Osteocyte (in vitro differentiated cells): ENCODE measurements at places on chromosomes 5 and 9.

DNA sequence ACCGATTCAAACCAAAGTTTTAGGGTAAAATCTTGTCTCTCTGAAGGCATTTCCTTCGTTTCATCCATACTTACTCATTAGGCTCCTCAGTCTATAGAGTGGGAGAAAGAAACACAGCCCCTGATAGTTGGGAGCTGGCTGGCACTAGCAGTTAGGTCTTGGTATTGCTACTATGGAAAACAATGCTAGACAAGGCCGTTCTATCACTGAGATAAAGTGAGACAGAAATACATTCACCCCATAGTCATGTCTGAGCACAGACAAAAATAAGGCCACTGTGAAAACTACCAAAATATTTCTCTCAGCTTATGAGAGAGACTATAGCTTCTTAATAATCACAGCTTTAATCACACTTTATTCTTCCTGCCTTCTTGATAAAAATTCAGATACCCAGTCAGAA lies 28.7 kb upstream of the KCNV2 start:
- no peak for DNase-seq
- H3K36me3 ChIP-seq = no peaks in the 10 kb centered on the region
- no peak overlapping the region for H3K4me3 ChIP-seq
- no peak overlapping the region for H3K27ac ChIP-seq
- H3K4me1 ChIP-seq = no peaks in the 10 kb centered on the region

- H3K4me1 ChIP-seq = peaks cover 41% of the 10 kb centered on the region
- peak overlapping the region; percentile 69 for H3K27ac ChIP-seq
- H3K4me3 ChIP-seq = no peak overlapping the region
- no peak for DNase-seq
These were observed 46.3 kb downstream of the NNT start for GRCh38 chr5:43649256-43649655.

DNA sequence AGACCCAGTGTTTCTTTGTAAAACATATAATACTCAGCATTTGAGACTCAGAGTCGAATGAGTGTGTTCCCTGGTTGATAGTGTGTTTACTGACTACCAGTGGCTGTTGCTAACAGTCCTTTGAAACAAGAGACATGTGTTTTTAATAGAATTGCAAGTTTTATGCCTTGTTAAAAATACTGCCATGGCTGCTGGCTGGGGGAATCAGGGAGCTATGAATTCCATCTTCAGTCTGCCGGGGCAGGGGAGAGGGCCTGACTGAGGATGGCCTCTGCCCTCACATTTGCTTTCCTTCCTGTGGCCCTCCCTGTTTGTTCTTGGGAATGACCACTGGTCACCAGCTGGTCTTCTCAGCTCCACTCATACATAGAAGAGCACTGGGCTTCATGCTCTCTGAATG lies 63.8 kb downstream of the PDZD2 start:
- H3K4me1 ChIP-seq = no peaks in the 10 kb centered on the region
- no peak overlapping the region for H3K4me3 ChIP-seq
- H3K27me3 ChIP-seq = peaks cover 51% of the 10 kb centered on the region
- H3K36me3 ChIP-seq = no peaks in the 10 kb centered on the region
- H3K27ac ChIP-seq = no peak overlapping the region

GRCh38 chr9:89576404-89576839 lies 28.4 kb upstream of the GADD45G start:
- H3K27me3 ChIP-seq = peaks cover 59% of the 10 kb centered on the region
- no peaks in the 10 kb centered on the region for H3K36me3 ChIP-seq
- H3K4me1 ChIP-seq = no peaks in the 10 kb centered on the region
- no peak overlapping the region for H3K4me3 ChIP-seq
- no peak for DNase-seq
- no peak overlapping the region for H3K27ac ChIP-seq

DNA sequence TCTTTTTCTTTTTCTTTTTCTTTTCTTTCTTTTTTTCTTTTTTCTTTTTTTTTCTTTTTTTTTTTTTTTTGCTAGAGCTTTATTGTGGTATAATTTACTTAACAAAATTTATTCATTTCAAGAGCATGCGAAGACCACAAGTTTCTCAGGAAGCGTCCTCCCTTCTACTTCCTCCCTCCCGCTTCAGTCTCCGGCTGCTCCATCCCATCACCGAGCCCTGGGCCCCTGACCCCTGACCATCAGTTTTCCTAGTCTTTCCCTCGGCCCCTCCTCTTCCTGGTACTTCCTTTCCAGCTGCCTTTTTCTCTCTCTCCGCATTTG lies 34.7 kb downstream of the C9orf152 start:
- no peak overlapping the region for H3K4me3 ChIP-seq
- H3K36me3 ChIP-seq = peaks cover 25% of the 10 kb centered on the region
- H3K4me1 ChIP-seq = no peaks in the 10 kb centered on the region
- no peaks in the 10 kb centered on the region for H3K27me3 ChIP-seq
- no peak overlapping the region for H3K27ac ChIP-seq

DNA sequence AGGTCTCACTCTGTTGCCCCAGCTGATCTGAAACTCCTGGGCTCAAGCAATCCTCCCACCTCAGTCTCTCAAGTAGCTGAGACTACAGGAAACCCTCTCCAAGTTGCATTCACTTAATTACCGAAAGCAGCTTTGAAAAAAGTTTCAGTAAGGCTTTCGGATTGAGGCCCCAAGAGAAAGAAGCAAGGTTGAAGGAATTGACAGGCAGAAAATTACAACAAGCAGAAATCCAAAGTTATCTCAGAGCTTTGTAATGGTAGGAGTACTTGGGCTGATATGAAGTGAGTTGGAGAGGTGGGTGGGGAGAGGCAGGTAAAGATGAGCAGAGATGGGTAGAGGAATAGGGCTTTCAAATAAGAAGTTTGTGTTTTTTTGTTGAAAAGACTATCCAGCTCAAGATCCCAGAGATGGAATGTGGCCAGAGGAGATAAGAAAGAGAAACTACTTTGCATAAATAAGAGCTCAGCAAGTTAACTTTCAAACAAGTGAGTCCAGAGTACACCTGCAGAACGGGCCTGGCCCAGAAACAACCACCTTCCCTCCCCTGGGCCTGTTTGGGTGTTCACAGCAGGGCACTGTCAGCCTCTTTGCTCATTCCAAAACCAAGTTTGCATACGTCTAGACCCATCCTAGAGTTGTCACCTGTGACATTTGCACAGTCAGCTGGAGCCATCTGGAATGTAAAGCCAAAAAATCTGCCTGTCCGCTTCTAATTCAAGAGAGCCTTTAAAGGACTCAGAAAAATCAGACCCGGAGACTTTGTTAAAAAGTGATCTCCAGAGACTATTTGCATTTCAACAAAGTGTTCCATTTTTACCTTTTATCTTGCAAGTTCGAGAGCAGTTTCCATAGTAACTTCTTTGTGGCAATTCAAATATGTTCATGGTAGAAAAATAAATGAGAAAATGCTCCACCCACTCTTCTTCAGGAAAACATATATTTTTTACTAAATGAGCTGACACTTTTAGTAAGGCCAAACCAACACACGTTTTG lies 2.2 kb upstream of the CLINT1 start:
- H3K4me3 ChIP-seq = no peak overlapping the region
- DNase-seq = no peak
- H3K27ac ChIP-seq = no peak overlapping the region
- peaks cover 4% of the 10 kb centered on the region for H3K27me3 ChIP-seq
- H3K36me3 ChIP-seq = no peaks in the 10 kb centered on the region

- no peaks in the 10 kb centered on the region for H3K27me3 ChIP-seq
- no peak for DNase-seq
- H3K4me1 ChIP-seq = peaks cover 31% of the 10 kb centered on the region
These were observed 90.5 kb upstream of the TNC start for GRCh38 chr9:115208501-115208900.

DNA sequence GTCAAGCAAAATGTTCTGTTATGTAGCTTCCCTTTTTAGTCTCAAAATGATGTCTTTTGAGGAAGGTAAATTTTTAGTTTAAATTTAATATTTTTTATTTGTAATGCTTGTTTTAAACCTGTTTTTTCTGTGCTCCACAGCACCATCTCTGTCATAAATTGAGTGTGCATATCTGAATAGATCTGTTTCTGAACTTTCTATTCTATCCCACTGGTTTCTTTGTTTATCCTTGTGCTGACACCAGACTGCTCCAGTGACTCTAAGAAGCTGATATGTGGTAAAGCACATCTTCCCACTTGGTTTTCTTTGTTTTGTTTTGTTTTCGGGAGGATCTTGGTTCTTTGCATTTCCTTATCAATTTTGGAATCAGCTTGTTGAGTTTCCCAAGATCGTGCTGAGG lies 7.1 kb upstream of the RNF145 start:
- no peaks in the 10 kb centered on the region for H3K27me3 ChIP-seq
- H3K4me1 ChIP-seq = peaks cover 11% of the 10 kb centered on the region
- no peak for DNase-seq
- no peak overlapping the region for H3K27ac ChIP-seq
- no peak overlapping the region for H3K4me3 ChIP-seq
- H3K36me3 ChIP-seq = no peaks in the 10 kb centered on the region

- DNase-seq = no peak
- no peaks in the 10 kb centered on the region for H3K36me3 ChIP-seq
- H3K27ac ChIP-seq = no peak overlapping the region
- peaks cover 5% of the 10 kb centered on the region for H3K27me3 ChIP-seq
- peaks cover 17% of the 10 kb centered on the region for H3K4me1 ChIP-seq
These were observed 388.9 kb upstream of the TRPC7 start for GRCh38 chr5:136754216-136754615.

- no peak for DNase-seq
- H3K36me3 ChIP-seq = no peaks in the 10 kb centered on the region
- no peaks in the 10 kb centered on the region for H3K27me3 ChIP-seq
- no peak overlapping the region for H3K27ac ChIP-seq
- peaks cover 28% of the 10 kb centered on the region for H3K4me1 ChIP-seq
These were observed 2.4 kb downstream of the MACIR start for GRCh38 chr5:103260951-103261350.

- peaks cover 37% of the 10 kb centered on the region for H3K4me1 ChIP-seq
- no peak overlapping the region for H3K4me3 ChIP-seq
- no peaks in the 10 kb centered on the region for H3K27me3 ChIP-seq
- no peaks in the 10 kb centered on the region for H3K36me3 ChIP-seq
- DNase-seq = no peak
- peak overlapping the region; percentile 73 for H3K27ac ChIP-seq
These were observed 278.3 kb upstream of the PTGER4 start for GRCh38 chr5:40401284-40402006.

DNA sequence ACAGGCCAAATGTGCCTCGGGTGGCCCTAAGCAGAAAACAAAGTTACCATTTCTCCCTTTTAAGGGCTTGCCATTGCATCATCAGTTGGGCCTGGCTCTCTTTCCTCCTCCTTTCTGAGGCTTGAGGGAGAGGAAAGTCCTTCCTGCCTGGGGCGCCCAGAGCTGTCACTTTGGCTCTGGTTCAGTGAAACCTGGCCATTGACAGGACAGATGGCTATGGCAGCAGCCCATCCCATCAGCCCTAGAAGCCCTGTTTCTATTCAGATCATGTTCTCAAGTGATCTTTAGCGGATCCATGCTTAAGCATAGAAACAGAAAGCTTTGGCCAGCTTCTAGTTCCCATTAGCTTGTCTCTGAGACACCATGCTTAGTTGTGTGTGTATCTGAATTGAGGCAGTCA lies 293.4 kb downstream of the YTHDC2 start:
- peak overlapping the region; percentile 25 for H3K27ac ChIP-seq
- H3K27me3 ChIP-seq = peaks cover 4% of the 10 kb centered on the region
- H3K4me1 ChIP-seq = peaks cover 20% of the 10 kb centered on the region
- no peaks in the 10 kb centered on the region for H3K36me3 ChIP-seq

DNA sequence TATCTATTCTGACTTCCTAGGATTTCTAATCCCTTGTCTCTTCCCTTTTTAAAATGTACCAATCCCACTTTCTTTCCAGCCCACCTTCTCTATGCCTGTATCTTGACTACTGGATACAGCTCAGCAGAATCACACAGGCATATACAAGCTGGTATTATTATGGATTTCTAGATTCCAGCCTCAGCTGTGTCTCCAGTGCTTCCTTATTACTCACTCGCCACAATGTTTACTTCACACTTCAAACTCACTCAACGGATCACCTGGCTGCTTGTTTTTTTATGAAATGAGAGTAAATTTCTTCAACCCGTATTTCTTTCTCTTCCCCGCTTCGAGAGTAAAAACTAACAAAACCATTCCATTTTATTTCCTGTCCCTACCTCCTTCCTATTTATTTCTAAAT lies 38.8 kb downstream of the CWC27 start:
- no peaks in the 10 kb centered on the region for H3K27me3 ChIP-seq
- H3K36me3 ChIP-seq = peaks cover 7% of the 10 kb centered on the region
- no peaks in the 10 kb centered on the region for H3K4me1 ChIP-seq
- no peak overlapping the region for H3K27ac ChIP-seq
- H3K4me3 ChIP-seq = no peak overlapping the region

DNA sequence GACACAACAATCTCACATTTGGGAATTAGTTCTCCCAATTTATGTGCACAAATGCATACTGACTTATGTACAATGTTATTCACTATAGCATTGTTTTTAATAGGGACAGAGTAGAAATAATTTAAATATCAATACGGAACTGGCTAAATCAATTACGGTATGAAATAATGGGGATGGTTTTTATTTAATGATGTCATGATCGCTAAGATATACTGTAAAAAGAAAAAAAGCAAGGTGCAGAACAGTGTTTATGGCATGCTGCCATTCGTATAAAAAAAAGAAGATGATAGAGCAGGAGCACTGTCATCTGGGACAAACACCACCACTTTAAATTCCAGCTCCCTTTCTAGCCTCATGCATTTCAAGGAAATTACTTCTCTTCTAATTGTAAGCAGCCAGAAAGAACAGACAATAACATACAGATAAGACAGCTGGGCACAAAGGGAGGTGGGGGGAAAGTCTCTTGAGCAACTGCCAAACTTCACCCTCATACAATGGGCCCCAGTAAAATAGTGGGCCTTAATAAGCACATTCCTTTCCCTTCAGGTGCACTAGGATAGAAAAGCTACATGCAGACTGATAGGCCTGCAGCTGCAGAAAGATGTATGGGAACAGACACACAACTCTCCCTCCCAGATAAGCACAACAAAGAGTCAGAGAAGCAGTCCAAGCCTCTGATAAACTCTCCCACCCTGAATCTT lies 8.4 kb downstream of the SREK1IP1 start:
- H3K4me1 ChIP-seq = peaks cover 9% of the 10 kb centered on the region
- H3K36me3 ChIP-seq = peaks cover 11% of the 10 kb centered on the region
- DNase-seq = no peak
- H3K27ac ChIP-seq = no peak overlapping the region
- H3K4me3 ChIP-seq = no peak overlapping the region
- H3K27me3 ChIP-seq = no peaks in the 10 kb centered on the region

DNA sequence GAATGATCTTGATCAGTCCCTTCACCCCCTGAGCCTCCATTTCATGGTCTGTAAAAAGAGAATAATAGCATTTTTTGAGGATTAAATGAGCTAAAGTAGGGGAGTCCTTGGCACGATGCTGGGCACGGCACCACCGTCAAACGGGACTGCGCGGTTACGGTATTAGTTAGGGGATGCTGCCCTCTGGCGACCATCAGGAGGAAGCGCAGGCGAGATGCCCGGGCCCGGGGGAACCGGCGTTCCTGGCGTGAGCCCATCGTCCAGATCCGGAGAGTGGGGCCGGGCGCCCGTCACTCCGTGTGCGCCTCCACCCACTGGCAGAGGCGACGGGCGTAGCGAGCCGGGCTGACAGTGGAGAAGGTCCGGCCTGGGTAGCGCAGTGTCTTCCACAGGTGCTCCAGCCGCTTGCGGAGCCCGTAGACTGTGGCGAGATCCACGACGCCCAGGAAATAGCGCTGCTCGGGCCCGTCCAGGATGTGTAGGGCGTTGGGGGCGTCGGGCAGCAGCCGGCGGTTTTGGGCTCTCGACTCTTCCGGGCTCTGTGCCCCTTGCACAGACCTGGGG lies 4.8 kb upstream of the ST6GALNAC4 start:
- no peaks in the 10 kb centered on the region for H3K36me3 ChIP-seq
- H3K27me3 ChIP-seq = no peaks in the 10 kb centered on the region
- peak overlapping the region; percentile 23 for H3K27ac ChIP-seq
- DNase-seq = peak; percentile 91
- H3K4me1 ChIP-seq = peaks cover 48% of the 10 kb centered on the region
